ENCODE measurements at places on chromosomes 2 and 18.

- DNase-seq: no peak
Observed at GRCh38 chr2:70537840-70538239, 15.8 kb downstream of the TGFA start.

DNA sequence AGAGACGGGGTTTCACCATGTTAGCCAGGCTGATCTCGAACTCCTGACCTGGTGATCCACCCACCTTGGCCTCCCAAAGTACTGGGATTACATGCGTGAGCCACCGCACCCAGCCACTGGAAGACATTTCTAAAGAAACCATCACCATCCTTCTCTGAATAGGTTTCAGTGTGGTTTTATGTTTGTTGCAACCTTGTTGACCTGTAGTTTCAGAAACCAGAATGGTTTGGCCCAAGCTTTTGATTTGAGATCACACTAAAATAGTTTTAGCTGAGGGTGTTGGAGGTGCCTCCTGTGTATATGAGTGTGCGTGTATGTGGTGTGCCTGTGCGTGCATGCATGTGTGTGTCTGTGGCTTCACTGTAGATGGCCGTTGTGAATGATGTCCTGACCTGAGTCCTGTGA is 26.2 kb downstream of the INPP4A start:
- no peak for DNase-seq

DNA sequence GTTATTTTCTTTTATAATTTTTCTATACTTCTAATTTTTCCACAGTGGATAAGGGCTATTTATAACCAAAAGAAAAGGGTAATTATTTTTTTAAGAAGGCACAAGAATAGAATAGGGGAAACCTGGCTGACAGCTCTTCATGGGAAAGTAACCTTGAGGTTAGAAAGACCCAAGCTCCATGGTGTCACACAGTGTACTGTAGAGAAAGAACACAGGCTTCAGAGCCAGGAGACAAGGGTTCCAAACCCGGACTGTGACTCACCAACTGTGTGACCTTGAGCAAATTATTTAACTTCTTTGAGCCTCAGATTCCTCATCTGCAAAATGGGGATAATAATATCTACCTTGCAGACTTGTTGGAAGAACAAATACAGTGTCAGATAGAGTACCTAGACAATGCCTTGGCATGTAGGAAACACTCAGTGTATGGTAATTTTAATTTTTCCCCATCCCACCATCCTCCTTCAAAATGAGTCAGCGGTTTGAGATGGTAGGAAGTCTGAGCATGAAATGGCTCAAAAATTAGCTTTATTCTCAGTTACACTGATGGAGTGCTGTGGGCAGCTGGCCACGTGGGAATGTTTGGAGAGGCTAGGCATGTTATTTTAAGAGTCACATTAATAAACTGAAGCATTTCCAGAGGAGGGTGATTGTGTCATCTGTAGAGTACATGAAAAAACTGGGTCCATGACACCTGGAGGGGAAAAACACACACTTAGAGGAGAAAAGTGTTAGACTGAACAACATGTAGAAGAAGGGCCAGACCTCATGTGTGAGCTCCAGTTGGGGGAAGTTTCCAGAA is 36.7 kb downstream of the TMEM37 start:
- no peak for DNase-seq

- no peak for DNase-seq
Observed at GRCh38 chr2:71599646-71600236, 146.4 kb downstream of the DYSF start.

- DNase-seq: no peak
Observed at GRCh38 chr2:96195410-96196066, 13.1 kb downstream of the STARD7 start.

GRCh38 chr2:158172719-158173118 is 71.0 kb downstream of the UPP2 start:
- no peak for DNase-seq

- no peak for DNase-seq
Observed at GRCh38 chr2:86017901-86018896, 87.5 kb downstream of the POLR1A start.

DNA sequence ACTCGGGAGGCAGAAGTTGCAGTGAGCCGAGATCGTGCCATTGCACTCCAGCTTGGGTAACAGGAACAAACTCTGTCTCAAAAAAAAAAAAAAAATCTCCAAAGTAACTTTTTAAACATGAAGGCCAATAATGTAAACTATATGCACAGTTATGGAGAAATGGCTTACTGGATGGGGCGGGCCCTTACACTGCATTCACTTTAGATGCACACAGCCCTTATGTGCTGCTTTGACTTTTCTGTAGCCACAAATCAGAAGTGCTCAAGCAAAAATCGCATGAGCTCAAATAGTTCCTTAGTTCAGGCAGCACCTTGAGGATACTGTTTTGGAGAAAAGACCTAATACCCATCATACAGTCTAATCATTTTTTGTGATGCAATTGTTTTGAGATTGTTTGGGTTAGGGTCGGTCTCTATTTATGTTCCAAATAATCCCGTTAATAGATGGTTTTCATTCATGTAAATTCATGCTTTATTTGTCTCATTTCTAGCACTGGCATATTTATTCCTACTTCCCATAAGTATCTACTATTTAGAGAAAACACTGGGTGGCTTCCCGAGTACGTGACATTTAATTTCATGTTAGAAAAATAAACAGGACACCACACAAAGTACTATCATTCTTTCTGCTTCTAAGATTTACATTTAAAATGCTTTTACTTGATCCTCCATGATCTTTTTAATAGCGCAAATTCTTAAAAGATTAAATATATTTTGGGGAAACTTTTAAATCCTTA is 34.7 kb downstream of the RBMS1 start:
- no peak for DNase-seq

GRCh38 chr2:218732761-218733158 is 22.1 kb downstream of the TTLL4 start:
- no peak for DNase-seq

Measured in activated CD4-positive, CD25-positive, alpha-beta regulatory T cell (primary cell).